ENCODE measurements at places on chromosomes 5 and 9. TPM values are rescaled to one million over a fixed set of nuclear protein-coding genes. Genes with fewer than 3 reads are reported as not detected.

DNA sequence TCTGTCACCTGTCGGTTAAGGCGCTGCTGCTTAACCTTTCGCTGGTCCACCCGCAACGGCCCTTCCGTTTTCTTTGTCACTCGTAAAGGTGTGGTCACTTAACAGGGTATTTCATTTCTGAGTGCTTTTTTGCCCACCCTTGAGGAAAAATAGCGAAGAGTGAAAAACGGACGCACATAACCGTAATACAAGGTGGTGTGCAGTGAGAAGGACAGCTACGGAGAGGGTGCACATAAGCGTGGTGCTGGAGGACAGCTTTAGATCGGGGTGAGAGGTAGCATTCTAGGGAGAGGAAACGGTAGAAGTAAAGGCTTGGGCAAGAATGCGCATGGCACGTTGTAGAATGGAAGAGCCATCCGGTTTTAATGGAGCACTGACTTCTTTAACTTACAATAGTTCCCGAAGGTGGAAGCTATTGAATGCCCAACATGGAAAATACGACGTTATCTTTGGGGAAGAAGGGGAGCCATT lies 761 bp downstream of the CCT5 start:
- no peak for DNase-seq

- peak; percentile 91 for DNase-seq
Observed at GRCh38 chr5:177402271-177403043, 2.0 kb upstream of the PFN3 start.

DNA sequence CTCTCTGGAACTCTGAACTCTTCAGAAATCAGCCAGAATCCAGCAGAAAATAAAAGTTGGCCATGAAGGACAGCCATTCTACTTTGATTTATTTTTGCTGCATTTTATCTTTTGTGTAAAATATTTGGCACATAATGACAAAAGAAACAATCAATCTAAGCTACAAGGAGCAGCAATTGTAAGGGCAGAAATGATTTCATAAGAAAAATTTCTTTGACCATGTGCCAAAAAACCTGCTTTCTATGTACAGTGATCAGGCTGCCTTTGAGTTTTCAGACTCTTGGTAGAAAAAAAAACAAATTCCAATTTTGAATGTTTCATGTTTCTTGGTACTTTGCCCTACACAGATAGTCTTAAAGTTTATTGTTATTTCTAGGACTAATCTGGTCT lies 69.8 kb upstream of the SLC1A3 start:
- DNase-seq, result no peak

GRCh38 chr9:95494416-95495371 lies 22.1 kb downstream of the PTCH1 start:
- peak; percentile 78 for DNase-seq

CD72 gene
- total RNA-seq, result 0.69 TPM
